NK-92 treated with Interleukin-12 subunit alpha and Interleukin-12 subunit beta, amount 100 ng/mL, for 24 hours (cell line): ENCODE measurements at places on chromosomes 1 and 21.
A peak's percentile ranks its signal among the peaks of the same experiment; 100 is the strongest.

- DNase-seq, result no peak
These were observed 10.9 kb upstream of the SH2D1B start for GRCh38 chr1:162422662-162423375.

- DNase-seq, result no peak
These were observed 6.8 kb upstream of the YBX1 start for GRCh38 chr1:42675467-42675866.

GRCh38 chr1:19058476-19058797, 102.0 kb upstream of the IFFO2 start:
- no peak for DNase-seq

DNA sequence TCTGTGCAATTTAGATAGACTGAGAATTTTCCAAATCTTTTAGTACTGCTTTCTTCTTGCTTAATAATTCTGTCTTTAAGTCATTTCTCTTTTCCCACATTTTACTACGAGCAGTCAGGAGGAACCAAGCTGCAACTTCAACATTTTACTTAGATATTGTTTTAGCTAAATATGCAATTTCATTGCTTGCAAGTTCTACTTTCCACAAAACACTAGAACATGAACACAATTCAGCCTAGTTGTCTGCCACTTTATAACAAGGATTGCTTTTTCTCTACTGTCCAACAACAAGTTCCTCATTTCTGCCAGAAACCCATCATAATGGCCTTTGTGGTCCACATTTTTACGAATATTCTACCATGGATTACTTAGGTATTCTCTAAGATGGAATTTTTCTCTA, 36.6 kb downstream of the SORT1 start:
- DNase-seq, result no peak

DNA sequence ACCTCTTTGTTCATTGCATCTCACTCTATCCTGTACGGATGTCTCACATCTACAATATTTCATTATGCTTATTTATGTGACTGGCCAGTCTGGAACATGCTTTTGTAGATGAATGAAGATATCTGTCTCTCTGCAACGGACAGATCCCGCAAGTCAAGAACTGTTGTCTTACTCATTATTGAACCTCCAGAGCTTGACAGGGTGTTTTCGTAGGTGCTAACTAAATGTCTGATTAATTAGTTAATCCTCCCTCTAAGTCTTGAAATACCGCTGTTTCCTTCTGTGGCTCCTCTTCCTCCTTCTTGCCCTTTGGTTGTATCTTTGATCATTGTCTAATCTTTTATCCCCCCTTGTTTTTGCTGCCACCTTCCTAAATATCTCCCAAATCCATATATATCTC, 3.2 kb upstream of the C1orf162 start:
- DNase-seq, result no peak

DNA sequence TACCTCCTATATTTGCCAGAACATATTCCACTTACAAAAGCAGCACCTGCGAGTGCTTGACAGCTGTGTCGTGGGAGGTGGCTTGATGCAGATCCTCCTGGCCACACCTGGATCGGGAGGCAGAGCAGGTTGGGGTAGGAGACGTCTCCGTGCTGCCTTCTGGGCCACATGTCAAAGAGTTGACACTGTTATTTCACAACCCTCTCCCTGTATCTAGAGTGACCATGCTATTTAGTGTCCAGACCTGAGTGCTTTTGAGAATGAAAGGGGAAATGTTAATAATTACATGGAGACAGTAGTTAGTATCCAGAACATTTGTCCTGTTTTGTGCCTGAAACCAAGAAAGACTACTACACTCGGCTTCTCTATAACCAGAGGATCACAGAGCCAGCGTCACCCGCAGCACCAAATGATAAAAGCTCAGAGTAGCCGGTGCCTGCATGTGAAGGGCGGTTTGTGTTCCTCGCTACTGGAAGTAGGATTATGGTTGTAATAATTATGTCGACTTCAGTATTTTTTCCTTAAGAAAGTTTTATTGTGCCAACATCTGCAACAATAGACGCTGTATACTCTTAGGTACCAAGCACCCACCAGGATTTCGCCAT, 77.1 kb downstream of the GALNT2 start:
- no peak for DNase-seq

- DNase-seq, result no peak
These were observed 61.3 kb downstream of the SLC66A1 start for GRCh38 chr1:19373211-19374082.

- DNase-seq, result no peak
These were observed 46.1 kb downstream of the CHAF1B start for GRCh38 chr21:36431252-36431651.

DNA sequence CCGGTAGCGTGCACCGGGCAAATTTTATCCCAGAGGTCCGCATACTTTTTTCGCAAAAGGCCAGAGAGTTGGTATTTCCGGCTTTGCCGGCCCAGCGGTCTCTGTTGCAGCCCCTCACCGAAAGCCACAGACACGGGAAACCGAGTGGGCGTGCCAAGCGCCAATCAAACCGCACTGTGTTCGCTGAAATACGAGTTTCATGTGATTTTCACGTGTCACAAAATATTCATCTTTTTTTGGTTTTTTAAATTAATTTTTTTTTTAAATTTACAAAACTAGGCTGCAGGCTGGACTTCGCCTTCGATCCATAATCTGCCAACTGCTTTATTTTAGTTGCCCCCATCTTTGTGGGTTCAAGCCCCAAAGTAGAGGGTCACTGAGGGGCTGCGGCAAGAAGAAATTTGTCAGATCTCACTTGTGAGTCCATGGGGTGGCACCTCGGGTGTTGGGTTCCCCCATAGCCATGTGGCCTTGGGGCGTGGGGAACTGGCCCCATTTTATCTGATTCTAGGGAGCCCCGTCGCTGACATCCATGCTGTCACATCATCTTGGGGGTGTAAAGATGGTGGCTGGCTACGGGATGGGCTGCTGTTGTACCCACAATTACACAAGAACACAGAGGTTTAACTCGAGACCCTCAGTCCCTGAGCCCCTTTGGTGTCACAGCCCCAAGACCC, 20.8 kb downstream of the SLC45A1 start:
- DNase-seq, result no peak

- DNase-seq, result no peak
These were observed 3.2 kb downstream of the B3GALNT2 start for GRCh38 chr1:235500971-235501540.

GRCh38 chr1:155969377-155969791, 9.0 kb downstream of the ARHGEF2 start:
- DNase-seq, result no peak

GRCh38 chr1:238399558-238399957, 508.8 kb upstream of the ZP4 start:
- DNase-seq, result no peak

DNA sequence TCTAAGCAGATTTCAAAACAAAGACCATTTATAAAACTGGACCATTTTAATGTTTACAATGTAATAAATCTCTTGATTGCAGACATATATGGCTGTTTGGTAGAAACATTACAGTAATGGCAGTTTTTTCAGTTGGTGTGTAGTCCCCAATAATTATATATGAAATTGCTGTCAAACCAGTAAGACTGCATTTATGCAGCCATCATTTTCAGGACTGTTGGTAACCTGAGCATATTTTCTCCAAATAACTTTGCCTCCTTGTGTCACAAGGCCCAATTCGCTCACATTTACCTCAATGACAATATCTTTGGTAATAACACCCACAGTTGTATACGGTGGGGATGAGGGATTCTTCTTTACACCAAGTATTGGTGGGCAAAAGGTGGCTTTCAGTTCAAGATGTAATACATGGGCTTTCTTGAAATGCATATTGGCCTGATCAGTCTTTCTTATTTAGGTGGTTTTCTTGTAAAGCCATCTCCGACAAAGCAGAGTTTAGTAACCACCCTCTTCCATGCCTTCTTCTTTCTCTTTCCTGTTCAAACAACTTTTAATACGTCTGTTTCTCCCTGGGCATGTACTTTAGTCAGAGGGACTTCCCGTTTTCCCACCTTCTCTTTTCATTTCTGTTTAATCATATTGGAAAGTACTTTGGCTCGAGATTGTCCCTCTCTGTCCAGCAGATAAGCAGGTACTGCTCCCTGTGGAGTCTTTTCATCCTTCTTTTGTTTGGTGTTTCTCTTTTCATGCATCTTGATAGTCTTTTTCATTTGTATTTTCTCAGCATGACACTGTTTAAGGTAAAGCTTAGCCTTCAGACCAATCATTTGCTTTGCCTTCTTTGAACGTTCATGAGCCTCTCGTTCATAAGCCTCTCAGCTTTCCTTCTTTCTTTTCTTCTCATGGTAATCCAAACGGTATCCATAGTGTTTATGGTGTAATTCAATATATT, 30.4 kb downstream of the ATP2B4 start:
- DNase-seq, result no peak

DNA sequence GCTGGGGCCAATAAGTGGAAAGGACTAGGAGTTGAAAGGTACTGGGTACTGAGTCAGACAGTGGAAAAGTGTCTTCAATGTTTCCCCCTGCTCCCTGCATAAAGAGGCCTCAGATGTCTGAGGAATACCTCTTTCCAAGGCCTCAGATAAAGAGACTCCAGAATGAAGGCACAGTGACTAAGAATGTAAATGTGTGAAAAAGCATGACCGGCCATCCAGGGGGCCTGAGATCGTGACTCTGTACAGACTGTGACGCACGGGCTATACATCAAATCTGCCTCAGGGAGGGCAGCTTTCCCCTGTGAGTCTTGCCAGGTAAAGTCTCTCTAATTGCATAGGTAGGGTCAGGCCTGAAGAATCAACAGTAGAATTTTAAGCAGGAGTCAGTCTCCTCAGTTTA, 1690.5 kb downstream of the KCNT2 start:
- DNase-seq, result no peak

- DNase-seq, result peak; percentile 18
These were observed 64.0 kb downstream of the CD46 start for GRCh38 chr1:207815913-207816291.

DNA sequence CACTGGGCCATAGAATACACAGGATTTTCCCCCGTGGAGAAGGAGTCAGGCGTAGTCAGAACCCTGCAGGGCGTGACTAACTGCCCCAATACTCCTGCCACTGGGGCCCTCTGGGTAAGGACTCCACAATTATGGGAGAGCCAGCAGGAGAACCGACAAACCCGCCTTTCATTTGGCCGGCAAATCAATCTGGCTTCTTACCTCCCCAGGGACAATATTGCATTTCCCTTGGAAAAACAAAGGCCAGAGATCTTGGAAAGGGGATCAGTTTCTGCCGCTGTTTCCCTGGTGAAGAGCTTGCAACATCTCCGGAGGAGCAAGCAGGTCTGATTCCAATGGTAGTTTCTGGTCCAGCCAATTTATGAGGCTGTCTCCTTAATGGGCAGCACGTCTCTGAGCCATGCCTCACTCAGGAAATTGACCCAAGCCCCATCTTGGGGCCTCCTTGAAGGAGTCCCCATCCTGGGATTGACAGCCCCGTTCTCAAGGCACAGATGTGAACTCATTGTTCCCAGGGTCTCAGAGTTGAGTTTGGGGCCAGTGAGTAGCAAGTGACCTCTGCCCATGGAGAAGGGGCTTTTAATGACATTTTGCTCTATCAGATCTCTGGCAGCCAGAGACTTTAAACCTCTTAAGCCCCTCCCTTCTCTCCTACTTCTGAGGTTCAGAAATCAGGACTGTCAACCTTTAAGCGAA, 4.3 kb downstream of the TRABD2B start:
- DNase-seq, result no peak

DNA sequence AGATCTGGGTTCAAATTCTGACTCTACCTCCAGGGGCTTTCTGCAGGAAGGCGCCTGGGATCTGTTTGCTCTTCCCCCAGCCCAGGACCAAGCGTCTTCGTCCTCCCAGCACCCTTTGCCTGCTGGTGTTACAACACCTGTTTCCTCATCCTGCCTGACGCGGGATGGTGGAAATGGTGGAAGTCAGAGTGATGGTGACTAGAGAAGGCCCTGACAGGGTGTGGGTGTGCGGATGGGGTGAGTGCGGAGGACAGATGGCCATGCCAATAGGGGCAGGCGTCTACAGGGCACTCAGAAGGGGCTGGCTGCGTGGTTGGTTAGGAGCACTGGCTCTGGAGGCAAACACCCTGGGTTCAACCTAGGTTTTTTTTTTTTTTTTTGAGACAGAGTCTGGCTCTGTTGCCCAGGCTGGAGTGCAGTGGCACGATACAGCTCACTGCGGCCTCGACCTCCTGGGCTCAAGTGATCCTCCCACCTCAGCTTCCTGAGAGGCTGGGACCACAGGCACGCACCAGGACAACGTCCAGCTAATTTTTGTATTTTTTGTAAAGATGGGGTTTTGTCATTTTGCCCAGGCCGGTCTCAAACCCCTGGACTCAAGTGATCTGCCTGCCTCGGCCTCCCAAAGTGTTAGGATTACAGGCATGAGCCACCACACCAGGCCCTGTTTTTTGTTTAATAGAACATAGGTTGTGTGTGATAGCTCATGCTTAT, 1.5 kb downstream of the THEMIS2 start:
- DNase-seq, result no peak

- peak; percentile 53 for DNase-seq
These were observed 25.8 kb downstream of the DHCR24 start for GRCh38 chr1:54861070-54861761.

- no peak for DNase-seq
These were observed 2.1 kb upstream of the RAB3GAP2 start for GRCh38 chr1:220274251-220274855.

DNA sequence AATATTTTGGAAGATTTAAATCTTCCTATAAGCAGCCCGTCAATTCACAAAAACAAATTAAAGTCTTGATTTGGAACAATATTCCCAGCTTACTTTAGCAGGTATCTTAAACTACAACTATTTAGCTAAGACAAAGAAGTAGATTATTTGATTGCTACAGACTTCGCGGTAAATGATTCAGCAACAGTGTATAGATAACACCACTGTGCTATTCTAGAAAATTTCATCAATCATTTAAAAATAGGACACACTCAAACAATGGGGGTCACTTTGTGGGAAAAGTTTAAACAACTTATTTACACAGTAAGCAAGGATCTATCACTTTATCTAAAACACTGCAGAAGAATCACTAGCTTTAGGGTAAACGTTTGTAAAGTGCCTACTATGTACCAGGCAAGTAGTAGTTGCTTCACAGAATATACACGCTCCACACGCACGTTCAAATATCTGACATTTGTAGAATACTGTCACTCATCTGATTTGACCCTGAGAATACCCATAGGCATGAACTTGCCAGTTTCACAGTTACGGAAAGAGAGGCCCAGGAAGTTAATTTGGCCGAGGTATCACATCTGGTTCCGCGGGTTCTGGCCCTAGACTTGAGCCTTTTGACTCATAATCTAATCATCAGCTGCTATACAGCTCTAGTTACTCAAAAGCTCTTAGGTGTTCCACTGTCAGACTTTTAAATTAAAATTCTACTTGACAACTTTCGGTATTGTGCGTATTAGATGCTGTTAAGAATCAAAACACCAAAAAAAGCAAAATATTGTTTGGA, 876 bp downstream of the DENND2C start:
- DNase-seq, result no peak

- DNase-seq, result no peak
These were observed 9.4 kb upstream of the ACTRT2 start for GRCh38 chr1:3011631-3012455.

GRCh38 chr1:150881331-150882070, 5.1 kb upstream of the ARNT start:
- no peak for DNase-seq
